ENCODE measurements at places on chromosomes 13 and 19.

DNA sequence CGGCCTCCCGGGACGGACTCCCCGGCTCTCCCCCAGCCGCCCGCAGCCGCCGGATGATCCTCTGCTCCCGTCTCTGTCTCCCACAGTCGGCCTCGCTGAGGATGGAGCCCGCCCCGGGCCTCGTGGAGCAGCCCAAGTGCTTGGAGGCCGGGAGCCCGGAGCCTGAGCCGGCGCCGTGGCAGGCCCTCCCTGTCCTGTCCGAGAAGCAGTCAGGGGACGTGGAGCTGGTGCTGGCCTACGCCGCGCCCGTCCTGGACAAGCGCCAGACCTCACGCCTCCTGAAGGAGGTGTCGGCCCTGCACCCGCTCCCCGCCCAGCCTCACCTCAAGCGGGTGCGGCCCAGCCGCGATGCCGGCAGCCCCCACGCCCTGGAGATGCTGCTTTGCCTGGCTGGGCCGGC lies 6.8 kb downstream of the ADAT3 start:
- DNase-seq: no peak

- no peak for DNase-seq
Measured at GRCh38 chr13:24272452-24273161, 36.8 kb upstream of the C1QTNF9 start.

- peak; percentile 85 for DNase-seq
Measured at GRCh38 chr19:38233740-38234251, 9.8 kb upstream of the DPF1 start.

DNA sequence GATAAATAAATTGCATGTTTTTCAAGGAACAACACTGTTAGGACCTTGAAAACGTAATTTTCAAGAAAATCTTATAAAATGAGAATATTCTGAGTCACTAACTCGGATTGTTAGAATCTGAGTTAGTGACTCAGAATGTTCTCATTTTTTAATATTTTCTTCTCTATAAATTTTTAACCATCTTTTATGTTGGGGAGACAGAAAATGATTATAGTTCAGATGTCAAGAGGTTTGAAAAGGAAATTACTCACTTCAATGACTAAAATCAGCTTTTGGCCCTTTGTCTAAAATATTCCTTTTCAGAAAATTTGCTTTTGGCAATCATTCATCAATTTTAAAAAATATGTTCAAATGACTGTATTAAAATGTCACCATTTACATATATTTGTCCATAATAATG lies 264.2 kb upstream of the EDNRB start:
- no peak for DNase-seq

DNA sequence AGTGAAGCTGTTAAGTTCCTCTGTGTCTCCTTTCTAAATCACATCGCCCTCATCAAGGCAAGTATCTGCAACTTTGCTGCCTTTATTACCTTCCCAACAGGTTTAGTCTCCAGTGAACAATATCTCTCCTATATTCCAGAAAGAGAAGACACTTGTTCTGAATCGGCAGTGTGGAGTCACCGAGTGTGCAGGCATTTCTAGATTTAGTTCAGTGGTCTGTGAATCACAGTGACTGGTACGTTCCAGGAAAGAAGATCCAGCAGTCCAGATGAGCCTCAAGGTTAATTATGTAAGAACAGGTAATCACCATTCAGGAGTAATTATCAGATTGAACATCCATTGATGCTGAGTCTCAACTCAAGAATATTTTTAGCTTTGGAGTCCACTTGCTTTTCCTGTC lies 497.0 kb downstream of the FOXO1 start:
- DNase-seq: no peak

GRCh38 chr19:30209617-30210600 lies 162.3 kb upstream of the ZNF536 start:
- peak; percentile 14 for DNase-seq

DNA sequence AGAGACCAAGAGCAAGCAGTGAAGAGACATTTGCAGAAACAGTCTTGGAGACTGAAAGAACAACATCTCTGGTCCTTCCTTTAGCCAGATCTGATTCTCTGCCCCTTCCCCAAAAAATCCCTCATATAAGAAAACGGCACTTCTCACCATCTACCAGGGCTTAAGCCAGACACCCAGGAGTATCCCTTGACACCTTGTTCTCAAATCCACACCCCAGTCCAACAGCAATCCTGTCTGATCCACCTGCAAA lies 1.7 kb upstream of the PLEKHG2 start:
- DNase-seq: no peak

- no peak for DNase-seq
Measured at GRCh38 chr19:21047716-21048115, 27.3 kb downstream of the ZNF430 start.

- no peak for DNase-seq
Measured at GRCh38 chr19:49824662-49825061, 6.6 kb downstream of the MED25 start.

DNA sequence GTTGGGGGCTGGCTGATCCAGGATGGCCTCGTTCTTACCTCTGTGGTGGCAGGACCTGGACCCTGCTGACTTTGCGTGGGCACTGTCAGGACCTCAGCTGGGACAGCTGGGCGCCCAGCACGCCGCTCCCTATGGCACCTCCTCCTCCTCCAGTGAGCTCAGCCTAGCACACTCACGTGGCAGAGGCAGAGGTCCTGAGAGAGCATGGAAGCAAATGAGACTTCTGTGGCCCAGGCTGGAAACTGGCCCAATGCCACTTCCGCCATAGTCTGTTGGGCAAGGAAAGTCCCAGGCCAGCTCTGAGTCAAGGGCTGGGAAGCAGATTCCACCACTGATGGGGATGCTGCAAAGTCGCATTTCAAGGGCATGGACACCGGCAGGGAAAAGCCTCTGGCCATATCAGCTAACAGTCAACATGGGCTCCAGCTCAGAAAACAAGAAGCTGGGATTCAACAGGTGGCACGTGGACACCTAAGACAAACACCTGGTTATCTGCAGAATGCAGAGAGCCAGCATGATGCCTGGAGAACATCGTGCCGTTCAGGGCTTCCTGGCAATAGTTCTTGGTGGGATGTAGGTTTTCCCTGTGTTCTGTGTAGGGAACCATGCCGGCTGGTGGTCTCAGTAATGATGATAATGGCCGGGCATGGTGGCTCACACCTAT lies 16.7 kb downstream of the MYBPC2 start:
- no peak for DNase-seq

DNA sequence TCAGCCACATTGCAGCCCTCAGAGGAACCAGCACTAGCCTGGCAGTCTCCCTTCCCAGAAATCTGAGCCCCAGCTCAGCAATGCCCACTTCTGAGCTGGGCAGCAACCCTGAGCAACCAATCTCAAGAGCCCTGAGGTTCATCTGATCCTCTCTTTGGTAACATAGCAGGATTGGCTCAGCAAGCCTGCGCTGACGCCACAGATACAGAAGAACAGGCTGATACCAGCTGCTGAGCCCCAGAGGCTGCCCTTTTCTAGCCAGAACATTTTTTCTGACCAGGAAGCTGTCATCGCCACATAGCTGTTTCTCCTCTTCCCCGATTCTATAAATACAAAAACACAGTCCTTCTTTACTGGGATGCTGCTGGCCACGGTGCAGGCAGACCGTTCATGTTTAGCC lies 59.8 kb downstream of the TRPM4 start:
- DNase-seq: no peak

DNA sequence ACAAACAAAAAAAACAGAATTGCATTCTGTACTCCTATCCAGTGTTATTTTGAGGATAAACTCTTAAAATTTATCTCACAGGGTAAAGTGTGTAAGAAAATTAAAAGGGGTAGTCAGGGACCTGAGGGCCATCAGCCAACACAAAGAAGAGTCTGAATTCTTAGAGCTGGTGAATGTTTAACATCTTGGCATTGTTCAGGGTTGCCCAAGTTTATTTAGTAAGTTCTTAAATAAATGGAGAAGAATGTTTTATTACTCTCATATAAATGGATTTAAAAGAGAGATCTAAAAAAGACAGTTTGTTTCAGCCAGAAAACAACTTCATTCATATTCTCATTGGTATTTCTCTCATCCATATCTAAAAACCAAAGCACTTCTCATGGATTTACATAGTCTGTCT lies 171.7 kb downstream of the LACC1 start:
- no peak for DNase-seq

DNA sequence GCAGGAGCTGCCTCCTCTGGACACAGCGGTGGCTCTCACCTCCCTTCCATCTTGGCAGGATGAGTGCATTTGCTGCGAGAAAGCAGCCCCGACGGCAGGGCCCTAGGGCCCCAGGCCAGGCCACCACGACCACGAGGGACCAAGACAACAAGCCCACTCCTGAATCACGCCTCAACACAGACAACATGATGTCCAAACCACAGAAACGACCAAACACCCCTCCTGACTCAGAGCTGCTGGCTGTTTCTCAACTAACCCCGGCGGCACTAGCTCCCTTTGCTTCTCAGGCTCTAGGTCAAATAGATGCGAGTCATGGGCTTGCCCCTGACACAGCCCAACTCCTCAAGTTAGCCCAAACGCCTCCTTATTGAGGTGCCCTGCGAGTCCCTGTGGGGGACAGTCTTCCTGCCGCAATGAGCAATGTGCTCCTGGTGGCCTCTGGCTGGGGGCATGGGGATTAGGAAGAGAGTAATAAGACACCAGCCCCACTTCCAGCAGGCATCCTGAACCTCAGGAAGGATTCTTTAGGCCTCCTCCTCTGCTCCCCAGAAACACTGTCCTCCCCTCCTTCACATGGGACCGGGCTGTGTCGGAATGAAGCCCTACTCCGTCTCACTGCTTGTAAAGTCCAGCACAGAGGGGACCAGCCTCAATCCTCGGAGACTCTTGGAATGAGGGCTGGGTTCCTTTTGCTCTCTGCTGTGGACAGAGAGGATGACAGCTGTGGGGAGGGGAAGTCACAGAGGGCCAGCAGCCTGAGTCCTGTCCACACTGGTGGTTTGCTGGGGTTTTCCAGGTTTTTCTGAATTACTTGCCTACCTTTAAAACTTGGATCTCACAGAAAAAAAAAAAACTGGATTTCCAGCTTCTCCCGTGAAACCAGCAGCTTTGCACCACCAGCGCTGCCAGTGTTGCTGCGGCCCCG lies 6.9 kb upstream of the ATF5 start:
- DNase-seq: no peak

GRCh38 chr19:16901491-16902175 lies 12.8 kb downstream of the F2RL3 start:
- DNase-seq: no peak

- DNase-seq: no peak
Measured at GRCh38 chr19:46324277-46324676, 22.6 kb upstream of the PPP5C start.

GRCh38 chr13:56755181-56755935 lies 385.4 kb upstream of the PRR20A start:
- no peak for DNase-seq

DNA sequence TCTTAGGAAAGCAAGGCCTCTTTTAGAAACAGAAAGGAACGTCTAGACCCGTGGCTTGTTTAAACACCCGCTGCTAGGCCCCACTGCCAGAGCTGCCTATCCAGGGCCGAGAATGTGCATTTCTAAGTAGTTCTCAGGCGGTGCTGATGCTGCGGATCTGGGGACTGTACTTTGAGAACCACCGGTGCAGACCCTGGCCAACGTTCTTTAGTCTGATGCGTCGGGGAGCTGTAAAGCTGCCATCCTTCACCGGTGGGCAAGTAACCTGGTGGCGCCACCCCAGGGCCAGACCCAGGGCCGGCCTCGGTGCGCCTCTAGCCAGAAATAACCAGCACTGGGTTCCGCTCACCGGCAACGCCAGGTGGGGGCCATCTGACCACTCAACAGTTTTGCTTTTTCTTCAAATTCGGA lies 47.1 kb downstream of the TGDS start:
- peak; percentile 89 for DNase-seq

DNA sequence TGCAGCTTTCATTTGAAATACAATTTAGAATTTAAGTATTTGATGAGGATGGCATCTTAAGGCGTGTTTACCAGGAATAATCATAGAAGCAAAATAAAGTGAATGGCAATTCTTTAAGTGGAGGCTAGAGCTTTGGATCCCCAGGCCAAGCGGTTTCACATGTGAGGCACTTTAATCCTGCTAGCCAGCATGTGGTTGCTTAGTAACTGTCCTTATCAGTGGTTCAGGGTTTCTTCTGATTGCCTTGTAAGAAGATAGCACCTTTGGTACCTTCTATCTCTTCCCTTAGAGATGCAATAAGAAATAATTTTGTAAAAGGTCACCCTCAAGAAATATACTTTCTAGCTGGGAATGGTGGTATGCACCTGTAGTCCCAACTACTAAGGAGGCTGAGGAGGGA lies 38.9 kb upstream of the SERP2 start:
- DNase-seq: peak; percentile 33

DNA sequence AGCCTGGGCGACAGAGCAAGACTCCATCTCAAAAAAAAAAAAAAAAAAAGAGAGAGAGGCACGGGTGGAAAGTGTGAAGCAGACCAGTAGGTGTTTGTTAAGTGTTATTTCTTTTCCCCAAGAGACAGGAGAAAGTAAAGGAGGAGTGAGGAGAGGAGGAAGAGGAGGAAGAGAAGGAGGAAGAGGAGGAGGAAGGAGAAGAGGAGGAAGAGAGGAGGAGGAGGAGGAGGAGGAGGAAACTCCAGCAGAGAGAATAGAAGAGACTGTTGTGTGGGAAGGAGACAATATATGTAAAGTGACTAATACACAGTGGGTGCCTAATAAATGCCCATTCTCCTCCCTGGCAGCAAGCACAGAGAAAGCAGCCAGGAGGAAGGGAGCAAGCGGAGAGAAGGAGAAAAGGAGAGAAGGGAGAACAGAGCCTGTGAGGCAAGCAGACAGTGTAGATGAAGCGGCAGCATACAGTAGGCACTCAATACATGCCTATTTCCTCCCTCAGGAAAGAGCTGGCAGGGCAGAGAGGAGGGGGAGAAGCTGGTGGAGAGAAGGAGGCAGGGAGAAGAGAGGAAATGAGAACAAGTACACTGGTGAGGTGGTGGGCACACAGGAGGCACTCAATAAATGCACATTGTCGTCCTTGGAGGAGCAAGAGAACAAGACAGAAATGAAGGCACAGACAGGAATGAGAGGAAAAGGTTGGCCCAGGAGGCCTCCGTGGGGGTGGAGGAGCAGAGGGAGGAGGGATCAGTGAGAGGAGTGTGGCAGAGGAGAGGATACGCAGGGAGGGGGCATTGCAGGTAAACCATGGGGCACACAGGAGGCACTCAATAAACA lies 16.6 kb downstream of the JOSD2 start:
- DNase-seq: no peak

GRCh38 chr19:1828279-1829238 lies 16.5 kb upstream of the ATP8B3 start:
- no peak for DNase-seq

DNA sequence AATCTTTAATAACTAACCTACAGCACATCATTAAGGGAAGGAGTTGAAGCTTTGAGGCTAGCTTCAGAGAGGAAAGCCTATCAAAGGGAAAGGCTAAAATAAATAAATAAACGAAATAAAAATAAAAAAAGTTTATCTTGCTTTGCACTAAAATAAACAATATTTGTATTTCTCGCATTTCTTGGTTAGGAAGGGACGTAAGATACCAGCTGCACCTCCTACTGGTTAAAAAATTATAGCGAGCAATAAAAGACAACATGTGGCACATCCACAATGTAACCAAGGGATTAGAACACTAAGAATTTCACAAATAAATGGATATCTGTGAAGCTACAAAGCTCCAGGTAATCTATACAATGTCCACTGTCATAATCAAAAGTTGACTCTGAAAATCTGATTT lies 194.5 kb downstream of the DACH1 start:
- DNase-seq: no peak

GRCh38 chr13:77480066-77480465 lies 55.4 kb upstream of the SCEL start:
- DNase-seq: no peak
